Stimulated activated CD4-positive, alpha-beta T cell treated with anti-CD3 and anti-CD28 coated beads, Interleukin-1b, Interleukin-23, amount 100 ng/mL, for 24 hours (primary cell): ENCODE measurements at places on chromosomes 5 and 9.

DNA sequence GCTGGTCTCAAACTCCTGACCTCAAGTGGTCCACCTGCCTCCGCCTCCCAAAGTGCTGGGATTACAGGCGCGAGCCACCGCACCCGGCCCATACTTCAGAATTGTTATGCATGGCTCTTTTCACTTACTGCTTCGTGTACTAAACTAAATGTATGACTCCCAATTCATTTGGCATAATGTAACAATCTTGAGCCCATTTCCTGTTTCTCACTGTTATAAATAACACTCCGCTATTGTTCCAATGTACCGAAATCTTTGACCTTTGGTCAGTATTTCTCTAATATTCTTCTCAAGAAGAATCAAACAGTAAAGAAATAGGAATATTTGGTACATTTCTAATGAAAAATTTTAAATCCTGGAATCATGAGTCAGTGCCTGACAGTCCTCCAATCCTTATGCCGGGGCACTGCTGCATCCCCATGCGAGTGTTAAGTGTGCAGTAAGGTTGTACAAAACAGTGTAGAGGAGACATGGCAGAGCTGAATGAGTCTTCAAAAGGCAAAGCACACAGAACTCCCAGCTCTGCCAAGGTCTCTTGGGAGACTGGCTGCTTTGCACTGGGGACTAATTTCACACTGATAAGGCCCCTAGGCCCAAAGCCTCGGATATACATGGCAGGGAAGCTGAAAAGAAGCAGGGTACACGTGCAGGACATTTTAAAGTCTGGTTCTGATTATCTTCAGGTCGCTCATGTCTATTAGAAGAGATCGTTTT, 58.4 kb downstream of the HABP4 start:
- no peak for DNase-seq

GRCh38 chr5:175250426-175250825, 193.6 kb downstream of the DRD1 start:
- no peak for DNase-seq

- DNase-seq: no peak
These were observed 115.8 kb downstream of the SMARCA2 start for GRCh38 chr9:2130941-2131340.

DNA sequence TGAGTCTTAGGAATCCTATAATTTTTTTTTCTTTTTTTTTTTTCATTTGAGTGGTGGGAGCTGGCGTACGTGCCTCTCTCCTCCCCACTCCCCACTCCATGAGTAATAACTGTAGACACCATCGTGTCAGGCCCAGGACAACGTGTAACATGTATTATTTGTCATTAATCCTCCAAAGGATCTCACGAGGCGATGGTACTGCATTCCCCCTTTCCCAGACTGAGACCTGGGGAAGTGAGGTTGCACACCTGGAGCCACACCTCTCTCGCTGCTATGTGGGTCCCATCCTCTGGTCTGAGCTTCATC, 6.1 kb upstream of the IER5L start:
- no peak for DNase-seq

- DNase-seq: no peak
These were observed 6.7 kb upstream of the NSMF start for GRCh38 chr9:137465720-137466388.

DNA sequence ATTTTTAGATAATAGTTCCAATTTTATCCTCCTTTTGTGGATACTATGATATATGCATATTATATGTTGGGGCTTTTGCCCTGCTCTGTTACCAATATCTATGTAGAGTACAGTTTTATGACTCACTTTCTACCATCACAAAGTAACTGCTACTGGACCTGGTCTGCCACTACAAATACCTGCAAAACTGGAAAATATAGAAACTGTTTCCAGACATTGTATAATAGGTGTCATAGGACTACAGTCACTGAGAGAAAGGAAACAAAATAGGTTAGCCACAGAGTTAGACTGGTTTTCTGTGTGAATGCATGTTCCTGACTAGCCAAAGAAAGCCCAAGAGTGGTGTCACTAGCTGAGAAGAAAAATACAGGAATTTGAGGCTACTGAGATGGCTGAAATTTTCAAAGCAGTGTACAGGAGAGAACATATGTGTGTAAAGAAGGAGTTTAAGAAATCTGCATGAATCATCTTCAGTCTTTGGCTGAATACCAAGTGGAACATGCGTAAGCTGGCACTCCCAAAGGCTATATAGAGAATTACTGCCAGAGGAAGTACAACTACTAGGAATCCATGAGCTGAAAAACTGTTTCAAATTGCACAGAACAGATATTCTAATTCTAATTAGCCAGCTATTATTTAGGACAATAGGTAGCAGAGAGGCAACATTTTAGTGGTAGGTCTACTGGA, 29.0 kb upstream of the FAM174A start:
- no peak for DNase-seq

DNA sequence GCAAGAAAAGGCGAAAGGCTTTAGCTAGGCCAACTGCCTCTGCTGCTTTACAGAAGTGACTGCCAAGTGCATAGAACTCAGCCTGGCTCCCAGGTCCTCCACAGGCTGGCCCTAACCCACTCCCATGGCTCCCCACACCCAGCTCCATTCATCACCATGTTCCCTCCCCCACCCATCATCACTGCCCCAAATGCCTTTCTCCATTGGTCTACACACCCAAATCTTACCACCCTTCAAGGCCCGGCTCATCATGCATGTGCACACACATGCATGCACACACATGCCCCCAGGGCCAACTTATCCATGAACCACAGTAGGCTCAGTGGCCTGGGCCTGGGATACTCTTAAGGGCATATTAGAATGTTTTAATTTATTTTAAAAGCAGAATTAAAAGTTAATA, 44.8 kb downstream of the ABCA1 start:
- DNase-seq: no peak
